ENCODE measurements at places on chromosomes 7 and 10.

GRCh38 chr10:108591417-108591816 lies 1331.9 kb downstream of the XPNPEP1 start:
- DNase-seq = no peak

GRCh38 chr7:134919240-134919641 lies 67.1 kb upstream of the AGBL3 start:
- DNase-seq = no peak

DNA sequence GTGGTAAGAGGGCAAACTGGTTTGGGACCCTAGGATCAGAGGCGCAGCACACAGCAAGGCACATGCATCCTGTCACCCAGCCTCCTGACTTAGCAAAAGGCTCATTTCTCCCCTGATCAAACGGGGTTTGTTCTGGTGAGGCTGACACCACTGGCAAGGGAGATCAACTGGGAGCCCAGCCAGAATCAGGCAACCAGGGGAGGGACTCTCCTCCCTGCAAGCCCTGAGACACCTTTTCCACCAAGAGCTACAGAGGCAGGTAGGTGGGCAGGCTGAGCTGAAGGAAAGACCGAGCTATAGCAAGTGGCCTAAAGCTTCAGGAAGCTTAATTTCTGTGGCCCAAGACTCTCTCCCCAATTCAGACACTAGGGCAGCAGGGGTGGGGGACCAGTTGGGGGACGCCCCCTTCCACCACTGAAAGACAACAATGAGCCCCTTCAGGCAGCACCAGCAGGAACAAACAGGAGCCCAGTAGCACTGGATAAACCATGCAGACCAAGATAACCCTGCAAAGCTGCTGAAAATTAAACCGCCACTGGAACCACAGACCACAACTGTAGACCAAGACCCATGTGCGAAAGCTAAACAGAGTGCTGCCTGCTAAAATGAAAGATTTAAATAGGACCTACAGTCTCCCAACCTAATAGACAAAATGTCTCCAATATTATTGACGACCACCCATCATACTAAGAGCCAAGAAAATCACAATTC lies 27.1 kb upstream of the SAR1A start:
- DNase-seq = no peak

DNA sequence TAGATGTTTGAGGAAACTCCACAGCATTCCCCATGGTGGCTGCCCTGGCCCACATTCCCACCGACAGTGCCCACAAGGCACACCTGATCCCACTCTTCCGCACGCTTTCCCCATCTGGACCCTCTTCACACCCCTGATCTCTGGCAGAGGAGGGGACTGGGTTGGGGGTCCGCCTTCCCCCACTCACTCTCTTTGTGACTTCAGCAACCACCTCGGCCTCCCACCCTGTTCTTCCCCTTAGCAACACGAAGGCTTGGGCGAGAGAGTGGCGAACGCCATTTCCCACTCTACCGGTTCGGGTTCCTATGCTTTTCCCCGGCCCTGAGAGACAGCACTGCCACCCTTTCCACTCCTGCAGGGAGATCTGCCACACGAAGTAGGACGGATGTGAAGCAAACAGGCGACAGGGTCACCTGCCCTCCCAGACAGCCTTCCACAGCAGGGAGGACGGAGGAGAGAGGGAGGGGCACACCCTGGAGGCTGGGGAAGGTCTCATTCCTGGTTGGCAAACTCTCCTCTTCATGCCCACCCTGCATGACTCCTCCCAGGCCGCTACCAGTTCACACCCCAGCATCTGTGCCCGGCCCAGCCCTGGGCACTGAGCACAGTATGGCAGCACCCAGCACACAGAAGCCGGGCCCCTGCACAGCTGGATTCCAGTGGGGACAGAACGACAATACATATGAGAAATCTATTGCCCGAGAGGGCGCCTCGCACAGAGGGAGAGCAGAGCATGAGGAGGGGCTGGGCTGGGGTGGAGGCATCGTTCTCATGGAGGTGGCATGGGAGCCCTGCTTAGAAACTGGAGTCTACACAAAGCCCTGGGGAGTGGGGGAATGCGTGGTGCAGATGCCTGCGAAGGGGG lies 93.5 kb downstream of the PAXIP1 start:
- DNase-seq = no peak

GRCh38 chr7:124856299-124856888 lies 73.2 kb downstream of the POT1 start:
- no peak for DNase-seq

DNA sequence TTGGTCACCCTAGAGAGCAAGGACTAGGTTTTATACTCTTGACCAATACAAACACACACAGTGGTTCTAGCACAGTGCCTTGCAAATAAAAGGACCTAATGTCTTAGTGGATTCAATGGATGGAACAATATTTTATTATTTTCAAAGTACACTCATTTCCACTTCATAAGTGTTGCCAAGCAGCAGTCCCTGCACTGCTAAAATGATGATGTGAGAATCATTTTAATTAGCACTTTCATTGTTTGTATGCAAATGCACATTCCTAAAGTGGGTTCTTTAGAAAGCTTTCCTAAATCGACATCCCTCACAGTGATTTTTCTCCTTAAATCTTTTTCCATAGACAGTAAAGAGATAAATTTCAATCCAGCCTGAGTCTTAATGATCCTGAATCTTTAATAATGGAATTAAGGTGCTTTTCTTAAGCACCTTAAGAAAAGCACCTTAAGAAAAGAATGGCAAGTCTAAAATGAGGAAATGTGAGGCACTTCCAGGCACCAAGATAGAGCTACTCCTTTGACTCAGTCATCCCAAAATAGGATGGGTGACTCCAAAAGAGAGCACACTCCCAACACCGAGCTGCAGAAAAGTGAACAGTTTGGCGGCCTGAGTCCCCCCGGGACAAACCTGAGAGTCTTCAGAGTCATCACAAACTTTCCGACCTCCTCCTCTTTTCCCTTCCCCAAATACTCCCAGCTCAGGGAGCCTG lies 84.5 kb downstream of the SORBS1 start:
- no peak for DNase-seq

Data from T-helper 9 cell (primary cell).